ENCODE measurements at places on chromosomes 3 and 15.

GRCh38 chr15:89104172-89104564, 15.9 kb downstream of the ABHD2 start:
- DNase-seq, result no peak

DNA sequence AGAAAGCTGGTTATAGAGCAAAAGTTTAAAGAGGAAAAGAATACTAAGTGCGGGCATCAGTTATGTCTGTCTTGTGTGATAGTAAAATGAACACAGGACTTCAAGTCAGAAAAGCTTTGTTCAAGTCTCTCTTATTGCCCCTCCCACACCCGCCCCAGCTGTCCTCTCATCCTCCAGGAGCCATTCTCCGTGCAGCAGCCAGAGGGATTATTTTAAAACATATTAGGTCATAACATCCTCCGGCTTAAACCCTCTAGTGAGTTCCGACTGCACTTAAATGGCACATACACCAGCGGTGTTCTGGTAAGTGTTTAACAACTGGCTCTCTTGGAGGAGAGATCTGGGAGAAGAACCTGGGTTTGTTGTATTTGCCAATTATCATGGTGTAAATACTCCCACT, 104.8 kb upstream of the TNFAIP8L3 start:
- no peak for DNase-seq

GRCh38 chr3:134666466-134666865, 15.6 kb upstream of the KY start:
- no peak for DNase-seq

- no peak for DNase-seq
These were observed 2.4 kb upstream of the RPL29 start for GRCh38 chr3:51997935-51998596.

- DNase-seq, result no peak
These were observed 33.0 kb upstream of the SV2B start for GRCh38 chr15:91067036-91067435.

- peak; percentile 21 for DNase-seq
These were observed 27.5 kb downstream of the PLSCR5 start for GRCh38 chr3:146577662-146578061.

DNA sequence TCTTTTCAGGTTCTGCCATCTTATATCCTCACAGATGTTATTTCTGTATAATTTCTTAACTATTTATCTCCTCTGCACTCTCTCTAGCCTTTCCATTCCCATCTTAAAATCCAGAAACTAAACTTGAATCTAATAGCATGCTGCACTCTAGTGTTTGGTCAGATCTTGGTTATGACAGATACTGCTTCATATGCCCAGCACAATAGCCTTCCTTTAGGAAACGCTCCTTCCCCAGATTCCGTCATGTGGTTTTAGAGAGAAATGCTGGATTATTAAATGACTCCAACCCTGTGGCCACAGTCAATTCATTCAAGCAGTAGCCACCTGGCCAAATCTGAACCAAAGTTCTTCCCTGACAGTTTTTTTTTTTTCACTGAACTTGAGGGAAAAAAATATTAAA, 19.4 kb downstream of the RASGRP1 start:
- no peak for DNase-seq

- no peak for DNase-seq
These were observed 342.9 kb upstream of the PROK2 start for GRCh38 chr3:72127844-72128243.

- no peak for DNase-seq
These were observed 770.6 kb upstream of the NR2F2 start for GRCh38 chr15:95559875-95560394.

GRCh38 chr3:69472093-69472492, 86.2 kb upstream of the FRMD4B start:
- no peak for DNase-seq

- no peak for DNase-seq
These were observed 5.2 kb downstream of the KCTD6 start for GRCh38 chr3:58497097-58497496.

DNA sequence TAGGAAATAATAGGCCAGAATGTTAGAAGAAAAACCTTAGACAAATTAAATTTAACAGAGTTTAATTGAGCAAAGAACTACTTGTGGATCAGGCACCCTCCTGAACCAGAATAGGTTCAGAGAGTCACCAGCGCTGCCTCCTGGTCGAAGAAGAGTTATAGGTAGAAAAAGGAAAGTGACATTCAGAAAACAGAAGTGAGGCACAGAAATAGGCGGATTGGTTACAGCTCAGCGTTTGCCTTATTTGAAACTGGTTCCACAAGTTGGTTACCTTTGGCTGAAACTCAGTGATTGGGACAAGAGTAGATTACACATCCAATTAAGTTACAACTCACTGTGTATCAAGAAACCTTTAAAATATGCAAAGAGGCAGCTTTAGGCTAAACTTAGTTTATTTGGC, 4.4 kb downstream of the AADAC start:
- no peak for DNase-seq

- DNase-seq, result no peak
These were observed 20.2 kb downstream of the MYZAP start for GRCh38 chr15:57611938-57612337.

- DNase-seq, result no peak
These were observed 469.4 kb upstream of the ROBO2 start for GRCh38 chr3:76570436-76571057.

DNA sequence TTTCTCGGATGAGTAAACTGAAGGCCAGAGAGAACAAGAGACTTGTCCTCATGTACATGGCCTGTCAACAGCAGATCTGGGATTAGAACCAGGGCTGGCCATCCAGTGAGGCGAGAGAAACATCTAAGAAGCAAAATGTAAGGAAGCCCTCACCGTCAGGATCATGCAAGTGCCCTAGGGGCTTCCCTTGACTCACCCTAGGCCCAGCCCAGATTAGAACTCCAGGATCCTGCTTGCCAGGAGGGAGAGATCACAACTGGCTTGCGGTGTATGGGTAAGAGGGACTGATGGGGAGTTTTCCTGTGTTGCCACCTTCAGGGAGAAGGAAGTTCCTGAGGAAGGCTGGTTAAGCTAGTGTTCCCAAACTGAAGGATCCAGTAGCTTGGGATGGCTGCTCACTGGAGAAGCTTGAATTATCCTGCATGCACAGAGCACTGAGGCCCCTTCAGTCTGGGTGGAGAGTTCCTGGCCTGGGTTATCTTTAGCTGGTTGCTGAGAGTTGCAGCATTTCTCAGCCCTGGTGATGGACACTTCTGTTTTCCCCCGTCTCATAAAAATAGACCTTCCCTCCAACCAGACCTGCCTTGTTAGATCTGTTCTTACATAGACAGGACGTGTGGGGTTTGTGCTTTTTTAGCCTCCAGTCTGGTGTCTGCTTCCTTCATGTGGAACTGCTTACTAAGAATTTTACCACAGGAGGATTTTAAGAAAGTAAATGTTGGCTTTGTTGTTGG, 28.2 kb upstream of the XIRP1 start:
- DNase-seq, result no peak

DNA sequence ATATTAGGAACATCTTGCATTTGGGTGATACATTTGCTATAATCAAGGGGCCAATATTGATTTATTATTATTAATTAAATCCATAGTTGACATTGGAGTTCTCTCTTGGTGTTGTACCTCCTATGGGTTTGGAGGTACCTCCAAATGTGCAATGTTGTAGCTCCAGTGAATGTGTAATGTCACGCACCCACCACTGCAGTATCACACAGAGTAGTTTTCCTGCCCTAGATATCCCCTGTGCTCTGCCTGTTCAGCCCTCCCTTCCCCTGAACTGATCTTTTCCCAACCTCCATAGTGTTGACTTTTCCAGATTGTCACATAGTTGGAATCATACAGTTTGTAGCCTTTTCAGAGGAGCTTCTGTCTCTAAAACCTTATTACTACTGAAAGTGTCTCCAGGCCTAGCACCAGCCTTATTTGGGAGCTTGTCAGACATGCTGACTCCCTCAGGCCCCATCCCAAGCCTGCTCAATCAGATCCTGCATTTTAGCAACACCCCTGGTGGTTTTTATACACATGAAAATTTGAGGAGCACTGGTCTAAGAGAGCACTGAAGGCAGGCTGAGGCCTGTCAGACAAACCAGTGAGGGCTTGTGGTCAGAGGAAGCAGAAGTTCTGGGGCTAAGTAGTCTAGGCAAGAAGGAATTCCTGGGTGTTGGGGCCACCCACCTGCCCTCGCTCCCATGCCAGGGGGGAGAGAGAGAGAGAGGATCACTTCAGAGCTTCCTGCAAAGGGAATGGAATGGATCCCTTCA, 73.4 kb downstream of the SLC6A11 start:
- DNase-seq, result no peak

DNA sequence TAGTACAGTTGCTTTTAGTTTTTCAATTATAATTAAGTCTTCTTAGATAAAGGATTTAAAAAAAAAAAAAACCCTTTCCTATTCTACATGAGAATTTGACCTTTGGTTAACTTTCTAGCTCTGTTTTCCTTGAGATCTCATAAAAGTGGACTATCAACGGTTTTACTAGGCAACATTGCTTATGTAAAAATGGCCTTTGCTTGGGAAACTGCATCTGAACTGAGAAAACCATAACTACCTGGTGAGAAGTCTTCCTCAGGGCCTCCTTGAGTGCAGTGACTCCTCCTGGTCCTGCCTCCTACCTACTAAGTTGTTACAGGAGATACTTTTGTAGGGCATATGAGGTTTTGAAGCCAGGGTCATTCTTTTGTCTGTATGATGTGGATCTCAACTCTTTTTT, 42.1 kb upstream of the ACVR2B start:
- DNase-seq, result no peak

DNA sequence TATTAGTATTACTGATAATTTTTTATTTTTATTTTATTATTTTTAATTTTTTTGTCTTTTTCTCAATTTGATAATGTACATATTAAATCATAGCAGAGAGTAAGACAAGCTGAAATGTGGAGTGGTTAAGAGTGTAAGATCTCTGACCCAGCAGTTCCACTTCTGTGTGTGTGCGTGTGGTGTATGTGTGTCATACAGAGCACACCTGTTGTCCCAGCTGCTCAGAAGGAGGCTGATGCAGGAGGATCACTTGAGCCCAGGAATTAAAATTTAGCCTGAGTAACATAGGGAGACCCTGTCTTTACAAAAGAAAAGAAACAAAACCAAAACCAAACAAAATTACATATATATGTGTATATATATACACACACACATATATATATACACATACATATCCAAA, 1.4 kb upstream of the CIDEC start:
- no peak for DNase-seq

GRCh38 chr3:22894865-22895264, 308.3 kb upstream of the UBE2E2 start:
- DNase-seq, result no peak

DNA sequence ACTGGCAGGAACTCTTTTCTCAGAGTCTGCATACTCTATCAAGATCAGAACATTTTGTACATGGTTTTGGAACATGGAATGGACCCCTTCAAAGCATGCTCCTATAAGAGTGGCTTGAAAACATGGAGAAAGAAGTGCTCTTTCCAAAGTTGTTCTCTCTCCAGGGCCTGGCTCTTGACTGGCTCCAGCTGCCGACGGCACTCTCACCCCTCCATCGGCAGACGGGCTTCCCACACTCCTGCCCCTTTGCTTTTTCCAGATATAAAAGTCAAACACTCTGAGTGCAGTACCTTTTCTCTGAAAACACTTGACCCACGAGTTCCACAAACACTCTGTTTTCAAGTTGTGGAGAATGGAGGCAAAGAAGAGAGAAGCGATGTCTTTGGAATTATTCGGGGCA, 72.5 kb upstream of the ONECUT1 start:
- no peak for DNase-seq

GRCh38 chr3:116020989-116021388, 397.7 kb downstream of the GAP43 start:
- no peak for DNase-seq

GRCh38 chr3:52986938-52987337, 58.9 kb downstream of the SFMBT1 start:
- DNase-seq, result no peak

DNA sequence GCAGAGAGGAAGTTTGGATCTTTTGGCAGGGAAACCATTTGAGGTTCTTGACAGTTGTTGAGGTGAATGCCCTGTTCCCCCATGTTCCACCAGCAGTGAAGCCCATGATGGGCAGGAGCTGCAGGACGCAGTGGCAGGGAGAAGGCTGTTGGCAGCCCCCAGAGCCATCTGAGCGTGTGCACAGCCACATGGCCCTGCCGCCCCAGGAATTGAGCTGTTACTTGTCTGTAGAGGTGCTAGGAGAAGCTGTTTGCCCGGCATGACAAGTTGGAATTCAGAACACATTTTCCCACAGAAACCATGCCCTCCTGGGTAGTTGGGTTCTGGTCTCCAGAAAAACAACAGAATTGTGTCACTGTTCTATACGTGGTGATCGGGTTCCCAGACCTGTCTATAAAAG, 218.2 kb upstream of the NR2E3 start:
- no peak for DNase-seq

- DNase-seq, result no peak
These were observed 617.1 kb downstream of the NR2F2 start for GRCh38 chr15:96947296-96948229.

DNA sequence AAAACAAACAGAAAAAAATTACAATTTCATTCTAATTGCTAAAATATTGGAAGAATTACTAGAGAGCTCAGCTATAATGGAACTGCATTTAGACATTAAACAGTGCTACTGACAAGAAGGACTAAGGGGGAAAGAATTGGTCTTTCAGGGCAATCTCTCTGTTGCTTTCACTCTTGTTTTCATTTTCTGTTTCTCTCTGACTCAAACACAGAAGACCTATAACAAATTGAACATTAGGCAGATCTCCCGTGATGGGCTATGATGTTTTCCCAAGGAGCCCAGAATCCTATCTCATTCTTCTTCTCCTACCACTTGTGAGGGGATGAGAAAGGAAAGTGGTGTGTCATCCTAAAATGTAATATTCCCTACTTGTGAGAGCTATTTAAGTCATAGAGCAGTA, 358.0 kb upstream of the TGFBR2 start:
- no peak for DNase-seq

DNA sequence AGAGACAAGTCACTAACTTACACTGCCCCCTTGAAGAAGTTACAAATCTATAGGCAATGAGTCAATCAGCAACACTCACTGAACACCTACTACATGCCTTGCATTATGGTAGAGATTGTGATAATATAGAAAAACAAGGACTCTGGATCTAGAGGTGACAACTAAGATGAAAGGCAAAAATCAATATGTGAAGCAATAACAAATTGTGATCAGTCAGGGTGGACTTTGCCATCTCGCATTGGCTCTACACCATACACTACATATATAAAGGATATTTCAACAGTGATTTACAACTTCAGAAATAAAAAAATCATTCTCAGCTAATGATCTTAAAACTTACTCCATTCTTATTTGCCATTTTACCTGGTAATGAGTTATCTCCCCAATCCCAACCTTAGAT, 210.7 kb upstream of the CD96 start:
- no peak for DNase-seq

DNA sequence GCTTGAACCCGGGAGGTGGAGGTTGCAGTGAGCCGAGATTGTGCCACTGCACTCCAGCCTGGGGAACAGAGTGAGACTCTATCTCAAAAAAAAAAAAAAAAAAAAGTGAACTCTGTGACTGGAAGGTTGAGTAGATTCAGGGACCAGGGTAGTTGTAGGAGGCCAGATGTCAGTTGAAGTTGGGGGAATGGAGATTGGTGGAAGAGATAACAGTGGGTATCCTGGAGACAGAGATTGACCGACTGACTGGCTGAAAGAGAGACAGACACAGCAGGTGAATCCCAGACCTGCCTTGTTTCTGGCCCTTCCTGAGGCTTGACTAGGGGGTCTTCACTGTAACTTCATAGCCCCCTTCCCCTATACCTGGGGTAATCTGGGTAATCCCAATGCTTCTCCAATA, 22.1 kb upstream of the RNU6-1 start:
- no peak for DNase-seq

All from activated T-cell treated with anti-CD3 and anti-CD28 coated beads for 4 hours (primary cell).